ENCODE measurements at places on chromosomes 7 and 10.

GRCh38 chr7:40219917-40220316 is 85.1 kb downstream of the SUGCT start:
- DNase-seq: no peak

DNA sequence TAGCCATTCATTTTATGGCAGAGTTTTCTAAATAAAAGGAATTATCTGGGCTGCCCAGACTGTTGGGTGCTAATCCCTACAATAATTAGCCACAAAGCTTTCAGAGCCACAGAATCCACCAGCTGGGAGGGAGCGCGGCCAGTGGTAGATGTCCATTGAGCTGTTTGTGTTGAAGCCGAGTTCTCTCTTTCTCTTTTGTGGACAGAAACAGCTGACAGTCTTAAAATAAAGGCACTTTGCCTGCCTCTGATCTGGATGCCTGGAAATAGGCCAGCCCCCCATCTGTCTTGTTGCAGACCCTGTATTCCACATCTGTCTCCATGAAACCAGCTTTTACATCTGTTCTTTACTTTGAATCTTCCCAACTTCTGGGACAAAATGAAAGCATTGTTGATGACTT is 66.1 kb downstream of the MTPN start:
- DNase-seq: no peak

GRCh38 chr7:108037741-108038140 is 34.8 kb upstream of the LAMB1 start:
- no peak for DNase-seq

- no peak for DNase-seq
Observed at GRCh38 chr10:73073627-73074026, 23.0 kb downstream of the P4HA1 start.

DNA sequence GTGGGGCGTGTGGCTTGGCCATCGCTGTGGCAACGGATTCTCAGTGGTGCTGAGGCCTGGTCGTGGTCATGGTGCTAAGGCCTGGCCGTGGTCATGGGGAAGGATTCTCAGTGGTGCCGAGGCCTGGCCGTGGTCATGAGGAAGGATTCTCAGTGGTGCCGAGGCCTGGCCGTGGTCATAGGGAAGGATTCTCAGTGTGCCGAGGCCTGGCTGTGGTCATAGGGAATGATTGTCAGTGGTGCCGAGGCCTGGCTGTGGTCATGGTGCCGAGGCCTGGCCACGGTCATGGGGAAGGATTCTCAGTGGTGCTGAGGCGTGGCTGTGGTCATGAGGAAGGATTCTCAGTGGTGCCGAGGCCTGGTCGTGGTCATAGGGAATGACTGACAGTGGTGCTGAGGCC is 327.9 kb downstream of the ADARB2 start:
- DNase-seq: no peak

DNA sequence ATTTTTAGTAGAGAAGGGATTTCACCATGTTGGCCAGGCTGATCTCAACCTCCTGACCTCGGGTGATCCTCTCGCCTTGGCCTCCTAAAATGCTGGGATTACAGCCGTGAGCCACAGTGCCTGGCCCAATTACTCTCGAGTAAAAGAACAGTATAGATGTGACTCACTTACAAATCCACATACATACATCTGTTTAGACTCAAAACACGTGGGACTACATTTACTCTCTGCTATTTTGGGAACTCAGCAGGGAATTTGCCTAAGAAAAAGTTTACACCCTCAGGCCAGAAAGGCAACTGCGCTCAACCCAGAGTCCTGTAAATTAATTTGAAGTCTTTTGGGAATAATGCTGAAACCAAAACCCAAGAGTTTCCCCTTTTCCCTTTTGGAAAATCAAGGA is 289.7 kb downstream of the KLF6 start:
- no peak for DNase-seq

- no peak for DNase-seq
Observed at GRCh38 chr10:86871563-86872183, 85.7 kb downstream of the MMRN2 start.
